ENCODE measurements at places on chromosomes 5 and 9.
A peak's percentile ranks its signal among the peaks of the same experiment; 100 is the strongest.

DNA sequence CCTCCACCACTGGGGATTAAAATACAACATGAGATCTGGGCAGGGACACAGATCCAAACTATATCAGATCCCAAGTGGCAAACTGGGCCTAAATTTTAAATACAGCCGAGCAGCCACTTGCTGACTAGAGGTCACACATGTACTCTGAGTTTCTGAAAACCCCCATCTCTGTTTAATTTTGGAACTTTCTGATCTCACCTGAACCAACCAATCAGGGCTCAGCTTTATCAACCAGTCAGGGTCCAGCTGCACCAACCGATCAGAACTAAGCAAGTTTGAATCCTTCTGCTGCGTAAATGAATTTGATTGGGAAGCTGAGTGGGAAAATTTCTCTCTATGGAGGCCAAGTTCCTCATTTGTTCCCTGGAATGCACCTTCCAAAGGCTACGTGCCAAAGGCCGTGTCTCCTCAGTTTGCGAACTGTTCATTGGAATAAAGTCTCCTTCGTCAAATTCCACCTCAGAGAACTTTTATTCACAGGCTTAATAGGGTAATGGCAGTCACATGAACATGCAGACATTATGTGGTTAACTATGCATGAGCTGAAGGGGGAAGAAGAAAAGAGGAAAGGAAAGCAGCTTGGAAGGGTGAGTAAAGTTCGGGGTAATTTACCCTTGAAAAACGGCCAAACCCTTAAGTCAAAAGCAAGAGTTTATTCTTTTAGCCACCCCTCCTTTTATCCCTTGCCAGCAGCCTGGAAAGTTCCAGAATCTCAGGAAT, 3.7 kb downstream of the CD180 start:
- no peak for DNase-seq
- H3K36me3 ChIP-seq, result no peaks in the 10 kb centered on the region
- peaks cover 5% of the 10 kb centered on the region for H3K4me1 ChIP-seq
- H3K27ac ChIP-seq, result peak overlapping the region; percentile 46
- H3K27me3 ChIP-seq, result no peaks in the 10 kb centered on the region
- no peak overlapping the region for H3K4me3 ChIP-seq

- no peaks in the 10 kb centered on the region for H3K36me3 ChIP-seq
- H3K4me3 ChIP-seq, result no peak overlapping the region
- no peak for DNase-seq
- H3K27ac ChIP-seq, result no peak overlapping the region
- no peaks in the 10 kb centered on the region for H3K27me3 ChIP-seq
These were observed 8.3 kb upstream of the XPA start for GRCh38 chr9:97705354-97705950.

DNA sequence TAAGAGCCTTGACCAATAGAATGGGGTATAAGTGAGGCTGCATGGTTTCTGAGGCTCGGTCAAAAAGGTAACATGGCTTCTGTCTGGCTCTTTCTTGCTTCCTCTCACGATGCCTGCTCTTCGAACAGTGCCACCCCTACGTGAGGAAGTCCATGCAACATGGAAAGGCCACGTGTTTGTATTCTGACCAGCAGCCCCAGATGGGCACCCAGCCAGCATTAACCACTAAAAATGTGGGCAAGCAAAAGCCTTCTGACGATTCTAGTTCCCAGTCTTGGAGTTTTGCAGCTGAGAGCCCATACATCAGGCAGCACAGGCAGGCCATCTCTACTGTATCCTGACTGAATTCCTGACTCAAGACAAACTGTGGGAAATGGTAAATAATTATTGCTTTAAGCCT, 24.2 kb upstream of the NREP start:
- no peaks in the 10 kb centered on the region for H3K27me3 ChIP-seq
- DNase-seq, result no peak
- H3K36me3 ChIP-seq, result no peaks in the 10 kb centered on the region
- no peak overlapping the region for H3K4me3 ChIP-seq
- no peak overlapping the region for H3K27ac ChIP-seq

- no peak overlapping the region for H3K27ac ChIP-seq
- H3K36me3 ChIP-seq, result no peaks in the 10 kb centered on the region
- H3K27me3 ChIP-seq, result no peaks in the 10 kb centered on the region
- H3K4me3 ChIP-seq, result no peak overlapping the region
These were observed 38.3 kb downstream of the RASEF start for GRCh38 chr9:83024506-83025125.

- no peaks in the 10 kb centered on the region for H3K27me3 ChIP-seq
- no peak overlapping the region for H3K27ac ChIP-seq
- H3K4me1 ChIP-seq, result no peaks in the 10 kb centered on the region
- no peak for DNase-seq
- H3K4me3 ChIP-seq, result no peak overlapping the region
These were observed 15.4 kb upstream of the PLEKHG4B start for GRCh38 chr5:76358-77169.
